Stimulated activated CD4-positive, alpha-beta T cell treated with anti-CD3 and anti-CD28 coated beads, Interleukin-15, amount 100 ng/mL, for 1 hour (primary cell): ENCODE measurements at places on chromosomes 12 and 14.
A peak's percentile ranks its signal among the peaks of the same experiment; 100 is the strongest.

DNA sequence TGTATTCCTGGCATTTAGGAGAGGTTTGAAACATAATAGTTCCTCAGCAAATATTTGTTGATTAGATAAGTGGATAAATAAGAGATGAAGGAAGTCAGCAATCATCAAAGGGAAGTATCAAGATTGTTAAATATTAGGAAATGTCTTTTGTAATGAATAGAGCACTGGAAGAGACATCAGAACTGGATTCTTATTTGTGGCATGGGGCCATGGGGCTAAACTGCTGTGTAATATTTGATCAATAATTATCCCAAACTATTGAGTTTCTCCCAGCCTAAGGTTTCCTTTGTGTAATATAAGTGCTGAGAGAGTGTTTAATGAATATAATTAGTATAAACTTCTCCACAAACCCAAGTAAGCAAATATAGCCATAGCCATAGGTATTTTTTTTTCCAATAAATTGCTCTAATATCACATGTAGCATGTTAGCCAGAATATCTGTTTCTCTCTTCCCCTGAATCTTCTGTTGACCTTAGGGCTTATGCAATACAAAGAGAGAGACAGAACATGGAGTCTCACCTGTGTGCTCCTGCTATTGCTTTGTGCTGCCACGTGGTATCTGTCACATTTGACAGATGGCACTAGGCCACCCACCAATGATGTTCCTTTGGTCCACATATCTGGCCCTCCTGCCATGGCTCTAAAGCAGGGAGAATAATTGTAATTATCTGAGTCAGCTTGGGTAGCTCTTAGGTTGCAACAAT is 658.7 kb downstream of the SOX5 start:
- DNase-seq = no peak

DNA sequence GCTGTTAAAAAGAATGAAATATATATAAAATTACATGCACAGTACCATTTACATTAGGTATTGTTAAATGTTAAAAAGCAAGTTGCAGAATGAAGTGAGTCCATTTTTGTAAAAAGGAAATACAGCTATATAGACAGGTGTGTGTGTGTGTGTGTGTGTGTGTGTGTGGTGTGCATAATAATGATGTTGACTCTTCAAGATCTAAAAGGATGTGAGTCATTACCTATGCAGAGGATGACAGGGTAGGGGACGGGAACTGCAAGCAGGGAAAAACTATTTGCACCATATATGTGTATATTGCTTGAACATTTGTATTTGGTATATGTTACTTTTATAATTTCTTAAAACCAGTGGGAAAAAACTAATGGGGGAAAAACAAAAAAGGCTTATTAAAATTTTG is 3.1 kb downstream of the C14orf39 start:
- no peak for DNase-seq

- no peak for DNase-seq
These were observed 34.3 kb upstream of the NCOR2 start for GRCh38 chr12:124601706-124602105.

DNA sequence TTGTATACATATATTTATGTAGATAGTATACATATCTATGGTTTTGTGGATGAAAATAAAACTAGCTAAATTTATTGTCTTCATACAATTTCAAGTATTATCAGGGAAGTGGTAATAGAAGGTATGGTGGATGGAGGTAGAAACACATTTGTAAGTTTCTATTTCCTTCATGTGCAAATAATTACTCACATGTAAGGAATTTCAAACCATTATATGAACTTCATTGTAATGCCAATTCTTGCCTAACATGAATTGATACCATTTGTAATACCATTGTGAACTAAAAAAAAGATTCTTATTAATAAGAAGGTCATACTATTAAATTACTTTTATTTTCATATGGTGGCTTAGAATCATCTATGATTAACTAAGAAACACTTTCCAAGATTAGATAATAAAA is 20.1 kb upstream of the PPFIA2 start:
- no peak for DNase-seq

DNA sequence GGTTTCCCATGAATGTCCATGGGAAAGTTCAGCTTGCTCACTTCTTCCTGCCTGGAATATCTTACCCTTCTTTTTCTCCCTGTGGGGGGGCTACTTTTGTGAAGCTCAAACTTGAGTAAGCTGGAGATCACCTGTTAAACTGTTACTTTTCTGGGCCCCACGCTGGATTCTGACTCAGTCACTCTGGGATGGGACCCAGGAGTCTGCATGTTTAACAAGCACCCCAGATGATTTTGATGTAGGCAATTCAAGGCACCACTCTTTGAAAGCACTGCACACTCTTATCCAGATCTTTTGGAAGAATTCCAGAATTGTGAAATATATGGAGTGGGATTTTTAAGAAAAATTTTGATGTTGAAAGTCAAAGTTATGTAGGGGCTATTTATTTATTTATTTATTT is 46.3 kb upstream of the IGF1 start:
- no peak for DNase-seq

- no peak for DNase-seq
These were observed 1538.3 kb upstream of the SEL1L start for GRCh38 chr14:83071888-83072501.

DNA sequence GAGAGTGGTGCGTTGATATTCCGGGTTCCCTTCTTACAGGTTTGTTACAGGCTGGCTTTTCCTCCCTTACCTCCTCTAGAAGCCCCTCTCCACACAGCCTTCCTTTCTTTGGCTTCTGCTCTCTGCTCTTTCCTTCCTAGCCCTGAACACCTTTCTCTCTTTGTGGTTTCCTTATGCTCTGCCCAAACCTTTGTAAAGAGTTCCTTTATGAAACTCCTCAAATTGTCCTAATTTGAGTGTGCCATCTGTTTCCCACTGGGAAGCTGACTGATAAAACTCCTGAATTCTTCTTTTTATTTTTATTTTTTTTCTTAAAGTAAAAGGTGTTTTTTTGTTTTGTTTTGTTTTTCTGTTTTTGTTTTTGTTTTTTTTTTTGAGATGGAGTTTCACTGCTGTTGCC is 60.1 kb upstream of the OTX2 start:
- DNase-seq = no peak

GRCh38 chr12:120783197-120783596 is 57.6 kb downstream of the ACADS start:
- no peak for DNase-seq

GRCh38 chr12:51368640-51369517 is 22.3 kb downstream of the GALNT6 start:
- DNase-seq = peak; percentile 71

- no peak for DNase-seq
These were observed 82.6 kb upstream of the FUT8 start for GRCh38 chr14:65329911-65330310.

DNA sequence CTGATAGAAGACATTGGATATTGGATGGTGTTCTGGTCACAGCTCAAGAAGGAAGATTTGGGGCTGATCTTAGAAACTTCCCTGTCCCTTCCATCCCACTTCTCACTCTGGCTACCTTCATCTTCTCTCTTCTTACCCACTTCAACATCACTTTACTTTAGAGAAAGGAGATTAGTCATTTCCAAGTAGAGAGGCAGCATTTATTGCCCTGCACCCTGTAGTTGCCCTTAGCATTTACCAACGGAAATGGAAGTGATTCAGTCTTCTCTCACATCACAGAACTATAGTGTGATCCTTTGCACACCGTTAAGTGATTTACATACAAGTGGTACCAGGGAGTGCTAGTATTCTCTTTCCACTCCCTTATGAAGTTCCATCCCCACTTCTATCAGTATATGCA is 52.4 kb downstream of the PHLDA1 start:
- DNase-seq = no peak

- DNase-seq = no peak
These were observed 7.1 kb upstream of the NT5DC3 start for GRCh38 chr12:103848143-103848542.

GRCh38 chr12:12835378-12836146 is 22.4 kb downstream of the DDX47 start:
- no peak for DNase-seq

GRCh38 chr14:99462210-99462609 is 18.4 kb downstream of the SETD3 start:
- no peak for DNase-seq

DNA sequence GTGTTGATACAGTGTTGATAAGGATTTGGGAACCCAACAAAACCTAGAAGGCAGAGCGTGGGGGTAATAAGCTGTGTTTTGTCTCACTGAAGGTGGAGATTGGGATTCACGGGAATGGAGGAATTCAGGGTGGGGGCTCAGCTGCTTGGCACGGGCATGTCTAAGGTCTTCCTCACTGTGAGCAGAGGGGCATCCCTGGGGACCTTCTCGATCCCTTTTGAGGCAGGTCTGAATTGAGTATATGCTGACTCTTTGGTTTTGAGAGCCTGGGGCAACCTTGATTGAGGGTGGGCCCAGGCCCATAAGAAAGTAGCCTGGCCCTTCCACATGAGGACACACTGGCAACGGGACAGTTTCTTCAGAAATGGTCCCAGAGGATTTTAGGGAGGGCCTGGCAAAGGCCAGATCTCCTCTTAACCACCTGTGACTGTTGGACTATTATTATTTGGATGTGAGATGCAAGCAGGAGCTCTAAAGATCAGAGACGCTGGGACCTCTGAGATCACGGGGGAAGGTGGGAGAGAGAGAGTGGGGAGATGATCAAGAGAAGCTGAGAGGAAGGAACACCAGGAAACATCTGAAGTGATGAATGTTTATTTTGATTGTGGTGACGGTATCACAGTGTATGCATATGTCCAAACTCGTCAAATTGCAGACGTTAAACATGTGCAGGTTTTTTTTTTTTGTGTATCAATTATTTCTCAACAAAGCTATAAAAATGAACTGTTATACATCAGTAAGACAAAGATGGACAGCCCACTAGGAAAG is 48.4 kb downstream of the SMIM41 start:
- no peak for DNase-seq

- no peak for DNase-seq
These were observed 3.3 kb downstream of the ISM2 start for GRCh38 chr14:77495334-77495733.

- no peak for DNase-seq
These were observed 11.7 kb downstream of the SOCS4 start for GRCh38 chr14:55038708-55039107.

DNA sequence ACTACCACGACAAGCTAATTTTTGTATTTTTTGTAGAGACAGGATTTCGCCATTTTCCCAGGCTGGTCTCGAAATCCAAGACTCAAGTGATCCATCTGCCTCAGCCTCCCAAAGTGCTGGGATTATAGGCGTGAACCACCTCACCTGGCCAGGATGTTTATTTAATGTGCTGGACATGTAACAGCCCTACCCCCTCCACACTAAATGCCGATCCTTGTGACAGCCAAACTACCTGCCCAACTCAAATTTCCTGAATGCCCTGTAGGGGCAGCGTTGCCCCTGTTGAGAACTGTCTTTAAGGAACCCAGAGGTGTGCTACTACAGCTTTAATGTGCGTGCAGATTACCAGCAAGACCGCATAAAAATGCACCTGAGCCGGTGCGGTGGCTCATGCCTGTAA is 48.1 kb downstream of the KCNK13 start:
- DNase-seq = no peak

- no peak for DNase-seq
These were observed 191.4 kb downstream of the CACNA1C start for GRCh38 chr12:2244013-2244861.
